ENCODE measurements at places on chromosomes 16 and 17.

GRCh38 chr17:44842748-44843147, 4.9 kb upstream of the HIGD1B start:
- no peak for DNase-seq

DNA sequence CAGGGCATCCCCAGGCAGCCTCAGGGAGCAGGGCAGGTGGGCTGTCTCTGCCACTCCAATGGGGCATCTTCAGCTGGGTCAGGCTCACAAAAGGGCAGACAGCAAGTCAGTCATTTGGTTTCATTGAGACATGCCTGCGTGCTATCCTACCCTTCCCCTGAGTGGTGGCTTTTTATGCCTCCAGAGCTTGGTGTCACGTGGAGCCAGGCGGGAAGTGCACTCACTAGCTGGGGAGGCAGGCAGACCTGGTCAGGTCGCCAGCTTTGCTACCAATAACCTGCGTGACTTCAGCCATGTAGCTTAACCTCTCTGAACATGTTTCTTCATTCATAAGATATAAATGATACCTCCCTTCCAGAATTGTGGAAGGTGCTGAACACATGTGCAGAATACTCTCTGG, 415.0 kb downstream of the SOX9 start:
- no peak for DNase-seq

GRCh38 chr16:58495521-58496331, 4.2 kb upstream of the NDRG4 start:
- no peak for DNase-seq

GRCh38 chr16:11032000-11032921, 87.9 kb downstream of the CLEC16A start:
- no peak for DNase-seq

- DNase-seq, result no peak
Observed at GRCh38 chr17:58487589-58488427, at the start of gene HSF5. HSF5 (minus strand) TSS chr17:58488408; CDS start chr17:58488274, 134 bp downstream.

DNA sequence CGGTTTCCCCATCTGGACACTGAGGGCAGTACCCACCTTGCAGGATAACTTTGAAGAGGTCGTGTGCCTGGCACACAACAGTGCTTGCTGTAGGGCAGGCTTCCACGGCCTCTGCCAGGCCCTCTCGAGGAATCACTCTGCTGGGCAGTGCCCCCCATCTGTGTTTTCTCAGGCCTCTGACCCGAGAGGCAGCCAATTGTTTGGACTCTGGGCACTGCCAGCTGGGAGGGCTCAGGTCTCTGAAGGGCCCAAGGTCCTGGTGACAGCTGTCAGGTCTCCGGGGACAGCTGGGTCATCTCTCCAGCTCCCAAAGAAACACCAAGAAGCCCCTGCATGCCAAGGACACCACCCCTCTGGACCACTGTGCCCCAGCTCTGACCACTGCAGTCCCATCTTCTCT, 1.0 kb upstream of the RAB26 start:
- no peak for DNase-seq

GRCh38 chr17:9783050-9783449, 8.3 kb downstream of the DHRS7C start:
- no peak for DNase-seq

GRCh38 chr17:77311371-77311981, 170.7 kb downstream of the SEC14L1 start:
- DNase-seq, result no peak

Data from brain pericyte (primary cell).